ENCODE measurements at places on chromosomes 1 and 21. TPM values are rescaled to one million over a fixed set of nuclear protein-coding genes. Genes with fewer than 3 reads are reported as not detected.

SPRR3 gene
- not detected for polyA plus RNA-seq

DIRAS3 gene
- 1.6 TPM for polyA plus RNA-seq

DNA sequence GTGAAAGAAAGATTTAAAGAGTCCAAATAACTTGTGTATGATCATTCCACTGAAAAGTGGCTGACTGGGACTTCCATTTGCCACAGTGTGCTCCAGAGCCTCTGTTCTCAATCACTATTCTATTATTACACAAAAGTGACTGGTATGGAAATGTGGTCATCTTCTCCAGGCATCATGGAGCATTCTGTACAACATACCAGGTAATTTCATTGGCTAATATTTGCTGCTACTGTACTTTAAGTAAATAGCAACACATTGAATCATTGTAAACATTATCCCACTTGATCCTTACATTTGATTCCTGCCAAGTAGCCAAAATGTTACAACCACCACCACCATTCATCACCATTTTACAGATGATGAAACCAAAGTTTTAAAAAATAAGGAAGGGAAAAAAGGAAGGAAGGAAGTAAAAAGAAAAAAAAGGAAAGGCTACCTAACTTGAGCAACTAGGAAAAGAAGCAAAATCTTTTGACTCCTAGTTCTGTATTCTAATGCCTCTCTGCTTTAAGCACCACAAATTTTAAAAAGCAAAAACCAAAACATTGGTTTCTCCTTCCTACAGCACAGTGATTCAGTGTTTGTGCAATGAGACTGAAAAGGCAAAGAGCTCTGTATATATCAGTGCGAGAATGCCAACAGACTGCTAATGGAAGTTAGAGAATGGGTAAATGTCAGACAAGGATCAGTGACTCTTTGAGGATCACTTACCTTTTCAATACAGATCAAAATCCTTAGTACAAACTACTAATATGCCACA is 361.4 kb upstream of the PTBP2 start:
- DNase-seq, result no peak

- no peak for DNase-seq
These were observed 7.0 kb upstream of the ANGPTL1 start for GRCh38 chr1:178877896-178878295.

GRCh38 chr1:203098445-203098844 is 12.6 kb upstream of the MYOG start:
- DNase-seq, result no peak

- no peak for DNase-seq
These were observed 65.3 kb upstream of the ZNF326 start for GRCh38 chr1:89929467-89930063.

DNA sequence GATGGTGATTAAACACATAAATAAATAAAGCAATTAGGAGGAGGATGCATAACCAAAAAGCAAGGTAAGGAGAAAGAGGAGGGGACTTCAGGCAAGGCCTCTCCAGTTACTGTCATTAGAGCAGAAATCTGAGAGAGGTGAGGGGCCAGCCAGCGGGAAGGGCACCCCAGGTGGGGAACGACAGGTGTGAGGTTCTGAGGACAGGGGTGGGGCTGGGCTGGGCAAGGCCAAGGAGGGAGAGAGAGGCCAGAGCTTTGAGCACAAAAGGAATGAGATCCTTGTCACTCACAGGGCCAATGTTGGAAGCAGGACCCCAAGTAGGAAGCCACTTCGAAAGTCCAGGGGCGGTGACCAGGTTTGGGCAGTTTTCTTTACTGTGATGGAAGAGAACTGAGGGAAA is 182.2 kb upstream of the RAB4A start:
- DNase-seq, result no peak

NMNAT2 gene
- 3.4 TPM for polyA plus RNA-seq

- DNase-seq, result no peak
These were observed 8.3 kb downstream of the IL24 start for GRCh38 chr1:206905295-206906164.

DNA sequence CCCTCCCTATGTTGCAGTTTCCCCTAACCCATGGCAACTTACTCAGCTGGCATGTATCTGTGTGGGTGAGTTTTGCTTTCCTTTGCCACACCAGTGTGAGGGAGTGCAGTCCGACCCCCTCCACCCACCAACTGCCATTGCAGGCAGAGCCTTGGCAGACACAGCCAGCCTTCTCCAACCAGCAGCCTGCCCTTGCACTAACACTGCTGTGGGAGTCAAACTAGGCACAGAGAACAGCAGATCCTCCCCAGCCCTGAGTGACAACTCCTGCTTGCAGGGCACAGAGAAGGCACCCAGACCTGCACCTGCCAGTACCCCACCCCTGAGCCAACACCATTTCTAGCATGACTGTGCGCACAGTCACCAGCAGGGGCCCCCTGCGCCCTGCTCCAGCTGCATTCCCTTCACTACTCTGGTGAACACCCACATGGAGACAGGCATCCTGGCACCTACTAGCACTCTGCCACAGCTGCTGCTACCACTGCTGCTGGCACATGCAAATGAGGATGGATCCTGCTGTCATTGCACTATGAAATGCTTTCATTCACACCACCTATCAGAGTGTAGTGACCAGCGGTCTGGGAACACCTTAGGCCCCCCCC is 98.4 kb downstream of the MAGI3 start:
- DNase-seq, result no peak

DNA sequence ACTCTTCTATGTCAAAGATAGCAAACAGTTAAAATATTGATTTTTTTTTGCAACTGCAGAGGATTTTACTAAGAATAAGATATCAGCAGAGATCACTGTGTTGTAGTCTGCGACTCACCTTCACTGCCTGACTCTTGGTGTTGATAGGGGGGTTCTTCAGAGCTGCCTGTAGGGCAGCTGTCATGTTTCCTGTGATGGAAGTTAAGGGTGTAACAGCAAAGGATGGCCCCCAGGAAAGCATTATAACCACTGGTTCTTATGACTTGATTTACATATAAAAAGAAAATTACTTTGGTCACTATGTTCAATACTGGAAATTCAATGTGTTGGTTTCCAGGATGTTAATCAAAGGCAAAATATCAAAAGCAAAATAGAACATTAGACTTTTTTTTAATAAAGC is 2.6 kb downstream of the ARPC5 start:
- DNase-seq, result no peak

GRCh38 chr1:27136998-27137542 is 17.9 kb downstream of the SLC9A1 start:
- no peak for DNase-seq

DNA sequence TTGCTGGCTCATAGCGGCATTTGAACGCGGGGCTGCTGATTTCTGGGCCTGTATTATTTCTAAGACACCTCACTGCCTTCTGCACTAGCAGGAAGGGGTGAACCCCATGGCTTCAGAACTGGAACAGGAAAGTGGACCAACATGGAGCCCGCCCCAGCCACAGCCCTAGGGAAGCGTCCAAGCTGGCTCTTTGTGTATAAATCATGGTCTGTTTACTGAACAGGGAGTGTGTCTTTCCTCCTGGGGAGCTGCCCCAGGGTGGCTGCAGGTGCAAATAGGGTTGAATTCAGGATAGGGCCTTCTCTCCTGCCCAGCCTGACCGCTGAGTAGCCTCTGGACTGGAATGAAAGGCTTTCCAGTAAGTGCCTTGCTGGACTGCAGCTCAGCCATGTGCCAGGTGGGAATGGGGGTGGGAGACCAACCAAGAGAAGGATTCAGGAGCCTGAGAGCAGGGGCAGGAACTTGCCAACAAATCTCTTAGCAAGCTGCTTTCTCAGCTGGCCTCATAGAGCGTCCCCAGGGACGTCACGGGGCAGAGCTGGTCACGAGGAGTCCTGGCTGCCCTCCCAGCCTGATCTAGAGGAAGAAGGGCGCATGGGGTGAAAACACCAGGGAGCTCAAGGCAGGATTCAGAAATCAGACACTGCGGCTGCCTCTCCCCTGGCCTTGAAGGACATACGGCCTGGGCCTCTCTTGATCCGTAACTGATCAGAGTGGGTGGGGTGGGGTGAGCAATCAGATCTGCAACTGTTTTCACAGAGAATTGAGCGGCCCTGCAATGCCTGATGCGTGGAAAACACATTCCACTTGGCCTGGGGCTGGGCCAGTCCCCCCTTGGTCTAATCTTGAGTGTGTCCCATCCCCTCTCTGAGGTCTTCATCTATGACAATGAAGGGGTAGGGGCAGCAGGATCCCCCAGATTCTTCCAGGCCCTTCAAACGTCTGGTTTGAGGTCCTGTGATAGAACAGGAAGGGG is 56.5 kb upstream of the SELENON start:
- no peak for DNase-seq

DNA sequence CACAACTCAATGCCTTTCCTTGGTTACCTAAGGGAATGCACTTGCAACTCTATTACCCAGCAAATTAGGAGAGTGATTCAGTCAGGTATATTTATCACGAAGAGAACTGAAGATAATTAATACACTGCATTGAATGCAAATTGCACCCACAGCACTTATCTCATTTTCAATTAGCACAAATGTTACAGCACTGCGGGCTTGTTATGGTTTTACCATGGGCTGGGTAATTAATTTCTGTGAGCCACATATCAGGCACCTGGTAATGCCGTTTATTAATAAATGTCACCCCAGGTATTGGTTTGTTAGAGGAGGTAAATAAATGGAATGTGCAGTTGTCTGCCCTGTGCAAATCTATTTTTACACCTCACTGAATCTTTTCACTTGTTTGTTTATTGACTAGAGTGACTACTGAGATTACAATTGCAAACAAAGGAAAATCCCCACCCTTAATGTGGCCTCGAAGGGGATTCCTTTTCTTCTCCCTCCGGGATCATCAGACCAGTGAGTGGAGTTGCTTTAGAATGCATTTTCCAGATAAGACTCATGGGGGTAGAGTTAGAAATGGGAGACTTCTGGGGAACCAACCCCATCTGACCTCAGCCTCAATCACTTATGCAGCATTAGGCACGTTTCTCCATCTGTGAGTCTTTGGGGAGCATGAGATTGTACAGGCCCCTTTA is 269.3 kb downstream of the RPS6KC1 start:
- DNase-seq, result no peak

GRCh38 chr1:4256351-4256750 is 356.3 kb upstream of the C1orf174 start:
- DNase-seq, result no peak

DNA sequence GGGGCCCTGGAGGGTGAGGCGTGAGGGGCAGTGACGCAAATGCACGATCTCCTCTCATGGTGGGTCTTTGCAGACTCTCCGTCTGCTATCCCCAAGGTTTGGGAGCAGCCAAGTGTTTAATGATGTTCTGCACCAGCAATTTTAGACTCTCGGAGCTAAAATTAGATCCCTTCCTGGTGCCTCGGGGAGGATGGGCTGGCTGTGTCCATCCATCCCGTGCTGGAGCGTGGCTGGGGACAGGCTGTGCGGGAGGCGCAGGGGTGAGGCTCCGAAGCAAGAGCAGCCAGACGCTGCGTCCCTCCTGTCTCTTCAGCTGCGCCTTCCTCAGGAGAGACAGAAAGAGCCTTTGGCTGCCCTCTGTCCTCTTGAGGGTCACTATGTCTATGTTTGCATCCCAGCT is 387.6 kb downstream of the CAMTA1 start:
- DNase-seq, result peak; percentile 38

PIGR gene
- polyA plus RNA-seq, result 1.4 TPM

GIPC2 gene
- 22.8 TPM for polyA plus RNA-seq

DNA sequence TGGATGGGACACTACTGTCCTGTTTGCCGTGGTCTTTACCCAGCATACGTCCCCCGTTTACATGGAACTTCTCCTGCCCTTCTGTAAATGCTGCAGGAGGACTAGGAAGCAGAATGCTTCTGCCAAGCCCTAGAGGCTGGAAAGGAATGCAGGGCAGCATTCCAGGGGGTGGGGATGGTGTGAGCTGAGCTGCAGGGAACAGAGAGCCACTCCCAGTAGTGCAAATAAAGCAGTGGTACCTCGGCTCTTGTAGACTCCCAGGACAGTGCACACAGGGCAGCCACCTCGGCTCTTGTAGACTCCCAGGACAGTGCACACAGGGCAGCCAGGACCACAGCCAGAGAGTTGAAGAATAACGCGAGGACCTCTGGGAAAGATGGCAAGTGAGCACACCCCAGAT is 35.4 kb downstream of the PTPRU start:
- DNase-seq, result no peak

ARHGEF16 gene
- polyA plus RNA-seq, result 17.5 TPM

- DNase-seq, result no peak
These were observed 37.3 kb downstream of the MRPS6 start for GRCh38 chr21:34110594-34111202.

DNA sequence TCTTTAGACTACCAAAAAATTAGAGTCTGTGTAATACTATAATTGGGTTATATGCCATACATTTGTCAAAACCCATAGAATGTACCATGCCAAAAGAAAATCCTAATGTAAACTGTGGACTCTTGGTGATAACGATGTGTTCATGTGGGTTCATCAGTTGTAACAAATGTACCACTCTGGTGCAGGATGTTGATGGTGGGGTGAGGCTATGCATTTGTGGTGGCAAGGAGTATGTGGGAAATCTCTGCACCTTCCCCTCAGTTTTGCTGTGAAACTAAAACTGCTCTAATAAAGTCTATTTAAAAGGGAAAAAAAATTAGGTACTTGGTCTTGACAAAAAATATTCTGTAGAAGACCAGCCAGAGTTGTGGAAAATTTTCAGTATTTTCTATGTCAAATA is 43.4 kb downstream of the INKA2 start:
- DNase-seq, result no peak

DNA sequence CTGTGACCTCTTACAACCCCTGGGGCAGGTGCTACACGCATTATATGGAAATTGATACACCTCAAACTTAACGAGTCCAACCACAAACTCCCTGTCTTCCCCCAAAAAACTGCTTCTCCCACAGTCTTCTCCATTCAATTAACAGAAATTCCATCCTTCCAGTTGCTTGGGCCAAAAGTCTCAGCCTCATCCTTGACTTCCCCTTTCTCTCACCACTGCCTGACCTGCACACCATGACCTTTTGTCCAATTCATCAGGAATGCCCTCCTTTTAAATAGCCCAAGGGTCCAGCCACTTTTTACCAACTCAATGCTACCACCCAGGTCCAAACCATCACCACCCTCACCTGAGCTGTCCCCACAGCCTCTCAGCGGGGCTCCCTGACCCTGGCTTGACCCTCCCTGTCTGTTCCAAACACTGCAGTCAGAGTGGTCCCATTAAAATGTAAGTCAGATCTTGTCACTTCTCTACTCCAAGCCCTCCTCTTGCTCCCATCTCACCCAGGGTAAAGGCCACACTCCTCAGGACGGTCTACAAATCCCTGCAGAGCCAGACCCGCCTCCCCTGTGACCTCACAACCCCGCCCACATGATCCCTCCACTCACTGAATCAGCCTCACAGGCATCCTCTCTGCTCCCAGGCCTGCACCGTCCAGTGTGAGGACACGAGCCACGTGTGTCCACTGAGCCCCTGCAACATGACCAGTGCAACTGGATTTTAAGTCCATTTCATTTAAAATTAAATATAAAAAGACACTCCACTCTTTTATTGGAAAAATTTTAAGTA is 18.5 kb downstream of the KCNN3 start:
- no peak for DNase-seq

All from right renal pelvis (tissue), 4 donors.